ENCODE measurements at places on chromosomes 5 and 9.

DNA sequence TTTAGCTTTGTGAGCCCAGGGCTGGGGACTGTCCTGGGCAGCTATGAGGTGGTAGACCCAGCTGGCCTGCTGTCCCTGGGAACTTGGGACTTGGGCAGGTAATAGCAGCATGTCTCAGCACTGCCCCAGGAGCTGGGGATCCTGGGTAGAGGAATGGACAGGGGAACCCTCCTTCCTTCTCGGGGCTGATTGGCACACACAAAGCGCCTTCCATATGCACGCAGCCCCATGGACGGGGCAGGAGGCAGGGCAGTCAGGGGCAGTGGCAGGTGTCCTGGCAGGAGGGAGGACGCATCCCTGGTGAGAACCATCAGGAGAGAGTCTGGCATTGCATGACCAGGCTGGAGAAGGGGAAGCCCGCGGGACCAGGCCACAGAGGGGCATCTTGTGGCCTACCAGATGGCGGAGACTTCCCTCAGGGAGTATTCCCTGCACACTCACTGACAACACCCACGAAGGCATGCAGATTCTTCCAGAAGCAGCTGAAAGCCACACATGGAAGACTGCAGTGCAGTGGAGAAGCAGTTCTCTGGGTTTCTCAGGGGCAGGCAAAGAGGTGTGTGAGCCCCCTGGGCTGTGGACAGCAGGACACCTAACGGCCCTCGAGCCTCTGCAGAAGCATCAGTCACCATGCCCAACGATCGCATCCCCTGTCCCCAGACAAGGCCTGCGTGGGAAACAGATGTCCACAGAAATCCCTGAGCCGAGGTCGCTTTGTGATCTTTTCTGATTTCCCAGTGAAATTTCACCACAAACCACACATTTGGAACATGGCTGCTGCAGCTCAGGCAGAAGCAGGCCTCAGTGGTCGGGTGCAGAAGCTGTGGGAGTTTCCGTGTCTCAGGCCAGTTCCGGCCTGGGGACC lies 7.0 kb upstream of the NKD2 start:
- DNase-seq = no peak

DNA sequence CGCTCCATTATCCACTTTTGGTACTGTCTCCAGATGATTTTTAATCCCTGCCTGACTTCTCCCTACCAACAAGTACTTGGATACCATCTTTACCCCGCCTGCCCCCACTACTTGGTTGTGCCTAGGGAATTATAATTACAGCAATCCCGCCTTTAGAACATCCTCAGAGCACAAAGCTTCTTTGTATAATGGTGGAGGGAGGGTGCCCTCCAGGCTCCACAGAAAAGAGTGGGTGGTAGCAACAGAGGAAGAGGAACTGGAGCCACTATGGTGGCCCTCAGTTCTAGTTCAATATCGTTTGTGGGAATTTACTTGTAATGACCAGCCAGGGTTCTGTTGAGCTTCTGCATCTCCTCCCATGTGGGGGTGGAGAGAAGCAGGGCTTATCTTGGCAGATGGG lies 79.0 kb upstream of the RNF38 start:
- DNase-seq = no peak

- DNase-seq = no peak
These were observed 41.7 kb upstream of the CEP72 start for GRCh38 chr5:570446-570845.

GRCh38 chr5:115463983-115464382 lies 80.6 kb downstream of the FEM1C start:
- no peak for DNase-seq

DNA sequence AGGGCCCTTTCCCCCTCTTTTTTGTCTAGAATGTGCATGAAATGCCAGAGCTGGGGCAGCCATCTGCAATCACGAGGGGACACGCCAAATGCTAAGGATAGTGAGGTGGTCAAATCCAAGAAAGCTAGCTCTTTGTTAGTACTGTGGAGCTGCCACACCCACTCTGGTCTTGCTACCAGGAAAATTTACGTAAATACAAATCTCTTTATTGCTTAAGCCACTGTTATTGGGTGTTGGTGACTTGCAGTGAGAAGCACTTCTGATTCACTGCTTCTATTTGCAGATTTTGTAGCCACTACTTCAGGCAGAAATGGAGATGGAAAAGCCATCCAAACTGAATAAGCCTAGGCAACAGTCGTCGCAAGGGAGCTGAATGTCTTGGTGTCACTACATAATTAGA lies 25.6 kb upstream of the SUSD1 start:
- DNase-seq = no peak

DNA sequence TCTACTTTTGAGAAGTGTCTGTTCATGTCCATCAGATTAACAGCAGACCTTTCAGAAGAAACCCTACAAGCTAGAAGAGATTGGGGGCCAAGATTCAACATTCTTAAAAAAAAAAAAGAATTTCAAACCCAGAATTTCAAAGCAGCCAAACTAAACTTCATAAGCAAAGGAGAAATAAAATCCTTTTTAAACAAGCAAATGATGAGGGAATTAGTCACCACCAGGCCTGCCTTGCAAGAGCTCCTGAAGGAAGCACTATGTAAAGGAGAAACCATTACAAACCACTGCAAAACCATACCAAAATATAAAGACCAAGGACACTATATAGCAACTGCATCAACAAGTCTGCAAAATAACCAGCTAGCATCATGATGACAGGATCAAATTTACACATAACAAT lies 124.6 kb upstream of the PDE4D start:
- no peak for DNase-seq

- no peak for DNase-seq
These were observed 1.0 kb upstream of the ERCC6L2 start for GRCh38 chr9:95874303-95874988.

DNA sequence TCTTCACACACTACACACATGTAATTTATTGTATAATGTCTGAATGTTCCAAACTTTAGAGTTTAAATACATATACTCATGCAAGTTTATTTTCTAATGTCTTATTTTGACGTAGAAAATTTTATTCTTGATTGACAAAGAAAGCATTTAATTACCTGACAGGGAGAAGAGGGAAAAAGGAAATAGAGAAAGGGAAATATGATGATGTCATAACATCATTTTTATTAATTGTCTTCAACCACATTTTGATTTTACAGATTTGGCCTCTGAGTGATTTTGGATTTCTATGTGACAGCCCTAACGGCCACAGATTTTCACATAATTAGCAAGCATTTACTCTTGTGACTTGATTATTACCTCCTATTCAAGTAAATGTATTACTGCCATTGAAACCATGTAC lies 106.1 kb upstream of the FSTL4 start:
- DNase-seq = no peak

DNA sequence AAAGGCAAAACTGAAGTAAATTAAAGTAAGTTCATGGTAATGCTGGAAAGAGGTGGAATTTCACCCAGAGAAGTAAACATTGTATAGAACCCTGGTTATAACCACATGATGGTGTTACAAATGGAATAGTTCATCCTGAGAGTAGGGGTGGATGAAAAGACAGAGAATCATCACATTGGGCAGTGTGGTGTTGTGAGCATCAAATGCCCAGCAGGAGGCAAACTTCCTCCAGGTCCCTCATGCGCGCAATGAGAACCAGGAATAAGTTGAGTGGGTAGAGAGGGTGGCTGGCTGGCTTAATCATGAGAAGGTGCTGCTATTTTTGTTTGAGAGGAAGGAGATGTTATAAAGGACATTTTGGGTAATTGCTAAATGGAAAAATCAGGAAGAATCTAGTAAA lies 163.3 kb upstream of the HMHB1 start:
- DNase-seq = no peak

- no peak for DNase-seq
These were observed 62.4 kb downstream of the SMIM23 start for GRCh38 chr5:171848006-171848405.

DNA sequence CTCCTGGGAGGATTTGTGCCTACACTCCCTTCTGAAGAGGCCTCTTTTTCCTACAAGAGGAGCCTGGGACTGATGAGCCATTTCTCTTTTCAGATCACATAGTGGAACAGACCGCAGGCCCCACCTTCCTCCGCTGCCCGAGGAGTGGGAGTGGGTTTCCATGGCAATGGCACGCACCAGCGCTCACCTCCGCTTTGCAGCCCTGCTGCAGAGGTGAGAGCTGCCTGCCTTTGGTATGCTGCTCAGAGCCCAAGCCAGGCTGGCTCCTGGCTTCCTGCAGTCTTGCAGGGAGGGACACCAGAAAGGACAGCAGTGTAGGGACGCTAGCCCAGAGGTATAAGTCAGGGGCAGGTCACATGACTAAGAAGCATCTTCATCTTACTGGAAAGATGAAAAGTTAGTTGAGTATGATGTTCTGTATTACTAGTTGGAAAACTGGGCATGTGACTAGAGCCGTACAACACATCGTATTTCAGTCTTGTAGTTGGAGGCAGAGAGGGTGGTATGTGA lies 12.4 kb downstream of the PTTG1 start:
- DNase-seq = no peak

DNA sequence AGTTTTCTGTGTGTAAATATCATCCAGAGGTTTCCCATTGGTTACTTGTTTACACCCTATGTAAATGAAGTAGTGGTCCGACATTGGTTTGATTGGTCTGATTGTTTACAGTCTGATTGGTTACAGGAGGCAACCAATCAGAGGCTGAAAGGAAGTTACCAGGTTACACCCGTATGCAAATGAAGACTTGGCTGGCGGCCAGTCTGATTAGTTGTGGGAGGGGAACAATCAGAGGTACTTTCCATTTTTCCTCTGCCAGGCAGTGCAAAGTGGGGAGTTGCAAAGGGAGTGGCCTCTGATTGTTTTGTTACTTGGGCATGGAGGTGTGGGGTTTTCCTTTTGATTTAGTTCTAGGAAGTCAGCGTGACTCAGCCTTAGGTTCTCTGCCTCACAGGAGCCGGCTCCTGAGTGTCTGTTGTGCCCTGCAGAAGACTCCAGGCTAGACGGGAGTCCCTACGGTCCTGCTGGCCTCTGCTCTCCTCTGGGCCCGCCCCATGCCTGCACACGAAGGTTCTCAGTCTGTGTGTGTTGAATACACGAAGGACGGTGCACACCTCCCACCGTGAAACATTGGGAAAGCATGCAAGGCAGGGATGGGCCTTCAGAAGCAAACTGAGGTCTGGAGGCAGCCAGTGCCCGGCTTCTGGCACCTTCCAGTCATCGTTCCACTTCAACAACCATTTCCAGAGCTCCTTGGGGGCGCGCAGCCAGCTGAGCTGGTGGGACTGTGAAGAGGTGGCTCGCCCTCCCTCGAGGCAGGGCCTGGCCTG lies 42.9 kb downstream of the OLFM1 start:
- no peak for DNase-seq

GRCh38 chr5:34496701-34497469 lies 159.2 kb upstream of the RAI14 start:
- no peak for DNase-seq

DNA sequence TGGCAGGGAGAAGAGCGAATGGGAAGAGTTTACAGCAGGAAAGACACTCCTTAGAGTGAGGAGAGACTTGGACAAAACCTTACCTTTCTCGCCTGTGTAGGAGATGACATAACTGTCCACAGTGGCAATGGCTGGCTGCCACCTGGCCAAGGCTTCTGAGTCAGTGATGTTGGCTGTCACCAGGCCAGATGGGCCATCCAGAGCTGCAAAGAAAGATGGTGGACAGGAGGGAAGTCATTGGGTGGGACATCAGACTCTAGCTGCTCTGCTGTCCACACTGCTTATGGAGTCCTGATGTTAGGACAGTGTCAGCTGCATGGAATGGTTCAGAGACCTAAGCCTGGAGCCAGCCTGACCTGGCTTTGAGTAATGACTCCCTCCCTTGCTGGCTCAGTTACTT lies 79.8 kb downstream of the TNC start:
- no peak for DNase-seq

DNA sequence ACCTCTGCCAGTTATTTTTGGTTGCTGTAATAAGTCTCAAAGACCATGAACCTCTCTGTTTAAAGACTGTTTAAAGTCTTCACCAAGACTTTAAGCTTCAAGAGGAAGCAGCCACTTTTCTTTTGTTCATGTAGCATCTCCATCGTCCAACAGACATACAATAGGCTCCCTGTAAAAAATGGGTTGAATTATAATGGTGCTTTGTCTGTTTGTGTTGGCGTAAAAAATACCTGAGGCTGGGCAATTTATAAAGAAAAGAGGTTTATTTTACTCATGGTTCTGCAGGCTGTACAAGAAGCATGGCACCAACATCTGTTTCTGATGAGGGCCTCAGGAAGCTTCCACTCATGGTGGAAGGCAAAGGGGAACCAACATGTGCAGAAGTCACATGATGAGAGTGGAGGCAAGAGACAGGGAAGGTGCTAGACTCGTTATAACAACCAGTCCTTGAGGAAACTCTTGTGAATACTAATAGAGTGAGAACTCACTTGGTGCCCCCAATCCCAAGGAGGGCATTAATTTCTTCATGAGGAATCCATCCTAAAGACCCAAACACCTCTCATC lies 126.3 kb upstream of the RPS23 start:
- no peak for DNase-seq

GRCh38 chr9:437574-438001 lies 222.9 kb downstream of the DOCK8 start:
- DNase-seq = no peak

DNA sequence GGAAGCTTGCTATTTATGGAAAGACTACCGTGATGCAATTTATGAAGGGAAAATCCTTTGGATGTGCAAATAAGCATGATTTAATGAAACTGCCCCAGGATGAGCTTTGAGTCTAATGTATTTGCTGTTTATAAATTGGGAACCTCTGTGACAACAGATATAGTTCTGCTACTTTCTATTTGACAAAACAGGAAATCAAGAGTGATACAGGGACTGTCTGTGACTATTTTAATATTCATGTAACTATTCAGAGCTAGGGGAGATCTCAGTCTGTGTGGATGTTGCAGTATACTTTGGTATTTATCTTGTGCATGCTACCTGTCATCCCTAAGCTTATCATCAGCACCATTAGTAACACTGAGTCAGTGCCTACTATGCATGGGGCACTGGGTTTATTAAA lies 132.1 kb downstream of the PDZD2 start:
- DNase-seq = no peak

DNA sequence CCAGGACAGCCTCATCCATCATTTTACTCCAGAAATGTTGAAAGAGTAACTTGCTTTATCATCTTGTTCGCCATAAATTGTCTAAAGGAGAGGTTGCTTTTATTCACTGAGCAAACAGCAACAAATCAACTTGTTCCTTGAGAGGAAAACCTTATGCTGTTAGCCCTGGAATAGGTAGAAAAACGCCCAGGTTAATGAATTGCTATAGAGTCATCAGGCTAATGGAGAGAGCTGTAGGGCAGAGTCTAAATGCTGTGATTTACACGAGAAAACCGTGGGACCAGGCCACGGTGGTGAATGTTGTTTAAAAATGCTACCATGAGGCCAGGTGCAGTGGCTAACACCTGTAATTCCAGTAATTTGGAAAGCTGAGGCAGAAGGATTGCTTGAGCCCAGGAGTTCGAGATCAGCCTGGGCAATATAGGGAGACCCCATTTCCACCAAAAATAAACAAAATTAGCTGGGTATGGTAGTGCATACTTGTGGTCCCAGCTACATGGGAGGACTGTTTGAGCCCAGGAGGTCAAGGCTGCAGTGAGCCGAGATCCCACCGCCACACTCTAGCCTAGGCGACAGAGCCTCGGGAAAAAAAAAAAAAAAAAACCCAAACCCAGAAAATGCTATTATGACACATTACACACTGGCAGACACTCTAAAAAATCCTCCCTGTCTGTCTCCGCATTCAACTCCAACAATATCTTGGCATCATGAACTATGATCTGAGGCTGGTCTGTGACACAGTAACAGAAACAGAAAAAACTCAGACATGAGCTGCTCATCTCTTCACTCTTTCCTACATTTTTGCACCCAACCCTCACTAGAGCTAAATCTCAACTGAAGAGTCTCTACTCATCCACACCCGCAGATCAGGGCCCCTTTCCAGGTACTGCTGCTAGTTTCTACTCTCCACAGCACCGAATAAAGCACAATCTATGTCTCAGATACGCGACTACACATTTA lies 118.6 kb upstream of the RETREG1 start:
- no peak for DNase-seq

GRCh38 chr9:37455884-37456647 lies 9.2 kb downstream of the ZBTB5 start:
- no peak for DNase-seq

Data from stimulated activated CD8-positive, alpha-beta memory T cell treated with anti-CD3 and anti-CD28 coated beads, Interleukin-2, amount 100 ng/mL, for 48 hours (primary cell).